Naive thymus-derived CD4-positive, alpha-beta T cell (primary cell): ENCODE measurements at places on chromosomes 2 and 18. TPM values are rescaled to one million over a fixed set of nuclear protein-coding genes. Genes with fewer than 3 reads are reported as not detected.

- H3K27ac ChIP-seq = no peak overlapping the region
- H3K4me1 ChIP-seq = no peaks in the 10 kb centered on the region
- DNase-seq = no peak
These were observed 172.7 kb upstream of the ARL4C start for GRCh38 chr2:234669621-234670020.

DNA sequence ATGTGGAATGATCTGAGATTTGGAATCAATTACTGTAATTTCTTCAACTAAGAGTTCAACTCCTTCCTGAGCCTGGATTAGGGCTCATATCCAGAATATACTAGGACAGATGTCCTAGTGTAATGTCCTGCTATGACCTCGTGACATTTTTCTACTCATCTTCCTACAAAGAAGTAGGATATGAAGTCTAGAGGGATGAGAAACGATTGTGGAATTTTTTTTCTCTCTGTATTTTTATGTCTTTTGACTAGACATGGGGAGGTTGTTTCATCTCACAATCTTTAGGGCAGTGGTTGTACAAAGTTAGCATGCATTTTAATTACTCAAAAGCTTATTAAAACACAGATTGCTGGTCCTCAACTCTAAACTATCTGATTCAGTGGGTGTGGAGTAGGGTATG is 203.0 kb downstream of the PARD3B start:
- no peak overlapping the region for H3K4me3 ChIP-seq
- no peak for DNase-seq
- H3K27me3 ChIP-seq = no peaks in the 10 kb centered on the region
- H3K4me1 ChIP-seq = no peaks in the 10 kb centered on the region
- H3K36me3 ChIP-seq = no peaks in the 10 kb centered on the region
- no peak overlapping the region for H3K27ac ChIP-seq

DNA sequence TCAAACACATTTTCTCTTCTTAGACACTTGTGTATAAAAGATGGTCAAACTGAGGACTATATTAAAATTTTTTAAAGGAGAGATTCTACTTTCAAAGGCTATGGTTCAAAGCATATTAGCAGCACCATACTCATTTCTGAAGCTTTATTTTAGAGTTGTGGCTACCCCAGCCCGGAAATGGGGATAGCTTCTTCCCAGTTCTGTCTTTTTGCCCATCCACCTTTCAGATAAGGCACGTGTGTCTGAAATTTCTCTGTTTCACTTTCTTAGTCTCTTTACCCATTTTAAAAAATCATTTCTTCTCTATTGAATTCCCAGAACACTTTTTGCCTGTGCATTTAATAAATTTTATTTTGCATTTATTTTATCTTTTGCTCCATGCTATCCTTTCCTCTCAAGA is 431.5 kb downstream of the RNF144A start:
- no peaks in the 10 kb centered on the region for H3K4me1 ChIP-seq
- no peak for DNase-seq
- H3K4me3 ChIP-seq = no peak overlapping the region
- H3K36me3 ChIP-seq = no peaks in the 10 kb centered on the region

GRCh38 chr18:24306201-24306600 is 91.4 kb downstream of the OSBPL1A start:
- no peaks in the 10 kb centered on the region for H3K36me3 ChIP-seq
- H3K4me3 ChIP-seq = no peak overlapping the region
- no peak overlapping the region for H3K27ac ChIP-seq
- H3K27me3 ChIP-seq = no peaks in the 10 kb centered on the region
- DNase-seq = no peak
- H3K4me1 ChIP-seq = no peaks in the 10 kb centered on the region

DNA sequence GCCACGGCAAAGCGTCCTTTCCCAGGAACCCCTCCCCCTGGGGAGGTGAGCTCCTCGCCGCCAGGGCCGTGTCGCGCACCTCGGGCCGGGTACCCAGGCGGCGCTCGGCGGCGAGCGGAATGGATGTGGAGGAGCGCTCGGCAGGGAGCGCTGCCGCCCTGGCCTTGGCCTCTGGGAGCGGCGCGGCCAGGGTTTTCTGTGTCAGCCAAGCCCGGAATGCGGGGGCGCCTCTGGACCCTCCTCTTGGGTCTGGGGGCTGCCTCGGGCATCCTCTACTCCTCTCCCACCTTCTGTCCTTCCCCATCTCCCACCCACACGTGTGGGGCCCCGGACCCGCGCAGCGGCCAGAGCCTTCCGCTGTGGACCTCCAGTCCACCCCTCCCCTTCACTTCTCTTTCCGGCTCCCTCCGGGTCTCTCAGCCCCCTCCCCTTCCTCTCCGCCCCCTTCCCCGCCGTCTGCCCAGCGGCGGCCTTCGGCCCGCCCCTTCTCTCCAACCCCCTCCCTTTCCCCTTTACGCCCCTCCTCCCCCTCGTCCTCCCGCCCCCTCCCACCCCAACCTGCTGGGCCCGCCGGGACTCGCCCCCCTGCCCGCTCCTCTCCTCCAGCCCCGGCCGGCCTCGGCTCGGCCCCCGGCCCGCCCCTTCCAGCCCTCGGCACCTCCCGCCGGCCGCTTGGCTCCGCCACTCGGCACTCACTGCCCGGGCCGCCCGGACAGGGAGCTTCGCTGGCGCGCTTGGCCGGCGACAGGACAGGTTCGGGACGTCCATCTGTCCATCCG is at the start of gene MERTK:
MERTK (plus strand) TSS at position 684 of the 779 bp plus-strand sequence. CDS start 129 bp downstream, outside the sequence.
- H3K4me1 ChIP-seq = peaks cover 6% of the 10 kb centered on the region
- H3K27ac ChIP-seq = no peak within 1 kb of the TSS
- no peaks in the 10 kb centered on the region for H3K27me3 ChIP-seq
- H3K36me3 ChIP-seq = no peaks in the 10 kb centered on the region

GRCh38 chr2:212451786-212452231 is 86.8 kb downstream of the ERBB4 start:
- no peaks in the 10 kb centered on the region for H3K36me3 ChIP-seq
- no peak overlapping the region for H3K27ac ChIP-seq
- no peak overlapping the region for H3K4me3 ChIP-seq
- DNase-seq = no peak
- no peaks in the 10 kb centered on the region for H3K27me3 ChIP-seq

DNA sequence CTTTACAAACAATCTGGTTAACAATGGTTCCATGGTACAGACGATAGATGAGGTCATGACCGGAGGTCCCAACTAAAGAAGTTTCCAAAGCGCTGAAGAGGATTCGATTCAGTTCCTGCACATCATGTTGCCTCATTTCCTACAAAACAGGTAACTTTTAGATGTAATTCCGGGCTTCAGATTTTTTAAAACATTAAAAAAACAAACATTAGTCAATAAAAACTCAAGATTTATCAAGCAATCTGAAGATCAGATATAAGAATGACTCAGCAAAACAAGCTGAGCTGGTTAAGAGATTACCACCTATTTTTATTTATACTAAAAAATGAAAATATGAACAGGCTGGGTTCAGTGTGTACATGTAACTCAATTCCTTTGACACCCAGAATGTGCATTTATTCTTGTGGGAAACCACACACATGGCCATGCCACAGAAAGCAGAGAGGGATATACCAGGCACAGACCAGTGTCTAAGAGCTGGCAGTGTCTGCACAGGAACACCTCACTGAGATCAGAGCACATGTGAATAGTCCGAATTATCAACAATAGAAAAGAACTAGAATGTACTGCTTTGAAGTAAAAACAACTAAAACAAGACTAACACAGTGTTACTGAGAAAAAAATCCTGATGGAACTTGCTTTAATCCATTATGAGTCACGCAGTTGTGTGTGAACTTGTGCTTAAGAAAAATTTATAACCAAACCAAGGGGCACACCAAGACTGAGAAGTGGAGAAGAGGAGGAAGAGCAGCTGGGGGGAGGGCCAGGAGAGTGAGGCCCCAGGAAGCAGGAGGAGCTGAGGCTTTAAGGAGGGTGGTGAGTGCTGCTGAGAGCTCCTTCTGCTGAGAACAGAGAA is 9.5 kb downstream of the USP40 start:
- no peak overlapping the region for H3K4me3 ChIP-seq
- H3K36me3 ChIP-seq = no peaks in the 10 kb centered on the region
- no peak overlapping the region for H3K27ac ChIP-seq
- no peaks in the 10 kb centered on the region for H3K4me1 ChIP-seq
- no peaks in the 10 kb centered on the region for H3K27me3 ChIP-seq
- no peak for DNase-seq

DNA sequence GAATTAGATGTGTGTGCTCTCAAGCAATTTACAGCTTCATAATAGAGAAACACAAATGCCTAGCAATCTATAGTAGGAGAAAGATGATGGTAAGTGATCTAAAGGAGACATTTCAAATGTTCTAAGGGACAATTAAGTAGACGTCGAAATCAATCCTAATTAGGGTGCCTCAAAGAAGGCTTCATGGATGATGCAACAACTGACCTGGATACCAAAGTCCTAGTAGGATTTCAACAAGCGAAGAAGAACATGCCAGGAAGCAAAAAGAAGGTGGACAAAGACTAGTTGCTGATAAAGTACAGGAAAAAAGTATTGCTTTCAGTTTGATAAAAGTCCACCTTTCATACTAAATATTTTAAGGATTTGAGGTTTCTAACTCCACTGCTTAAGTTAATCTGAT is 12.5 kb downstream of the FIGN start:
- DNase-seq = no peak
- H3K27me3 ChIP-seq = no peaks in the 10 kb centered on the region
- no peak overlapping the region for H3K27ac ChIP-seq
- no peak overlapping the region for H3K4me3 ChIP-seq

- no peak overlapping the region for H3K4me3 ChIP-seq
- no peaks in the 10 kb centered on the region for H3K4me1 ChIP-seq
- H3K27ac ChIP-seq = no peak overlapping the region
- no peaks in the 10 kb centered on the region for H3K27me3 ChIP-seq
- no peak for DNase-seq
- no peaks in the 10 kb centered on the region for H3K36me3 ChIP-seq
These were observed 25.2 kb downstream of the NPPC start for GRCh38 chr2:231900972-231901371.

DNA sequence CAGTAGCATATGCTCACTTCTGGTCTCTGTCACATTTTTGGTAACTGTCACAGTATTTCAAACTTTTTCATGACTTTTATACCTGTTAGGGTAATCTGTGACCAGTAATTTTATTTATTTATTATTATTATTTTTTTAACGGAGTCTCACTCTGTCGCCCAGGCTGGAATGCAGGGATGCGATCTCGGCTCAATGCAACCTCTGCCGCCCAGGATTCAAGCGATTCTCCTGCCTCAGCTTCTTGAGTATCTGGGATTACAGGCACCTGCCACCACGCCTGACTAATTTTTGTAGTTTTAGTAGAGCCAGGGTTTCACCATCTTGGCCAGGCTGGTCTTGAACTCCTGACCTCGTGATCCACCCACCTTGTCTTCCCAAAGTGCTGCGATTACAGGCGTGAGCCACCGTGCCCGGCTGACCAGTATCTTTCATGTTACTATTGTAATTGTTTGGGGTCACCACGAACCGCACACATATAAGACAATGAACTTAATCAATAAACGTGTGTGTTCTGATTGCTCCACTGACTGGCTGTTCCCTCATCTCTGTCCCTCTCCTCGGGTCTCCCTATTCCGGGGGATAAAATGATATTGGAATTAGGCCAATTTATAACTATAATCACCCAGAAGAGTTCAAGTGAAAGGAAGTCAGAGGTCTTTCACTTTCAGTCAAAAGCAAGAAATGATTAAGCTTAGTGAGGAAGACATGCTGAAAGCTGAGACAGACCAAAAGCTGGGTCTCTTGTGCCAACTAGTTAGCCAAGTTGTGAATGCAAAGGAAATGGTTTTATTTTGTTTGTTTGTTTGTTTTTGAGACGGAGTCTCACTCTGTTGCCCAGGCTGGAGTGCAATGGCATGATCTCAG is 22.9 kb downstream of the TGIF1 start:
- H3K27me3 ChIP-seq = no peaks in the 10 kb centered on the region
- no peak overlapping the region for H3K27ac ChIP-seq
- H3K4me3 ChIP-seq = no peak overlapping the region
- no peaks in the 10 kb centered on the region for H3K36me3 ChIP-seq
- no peak for DNase-seq

DNA sequence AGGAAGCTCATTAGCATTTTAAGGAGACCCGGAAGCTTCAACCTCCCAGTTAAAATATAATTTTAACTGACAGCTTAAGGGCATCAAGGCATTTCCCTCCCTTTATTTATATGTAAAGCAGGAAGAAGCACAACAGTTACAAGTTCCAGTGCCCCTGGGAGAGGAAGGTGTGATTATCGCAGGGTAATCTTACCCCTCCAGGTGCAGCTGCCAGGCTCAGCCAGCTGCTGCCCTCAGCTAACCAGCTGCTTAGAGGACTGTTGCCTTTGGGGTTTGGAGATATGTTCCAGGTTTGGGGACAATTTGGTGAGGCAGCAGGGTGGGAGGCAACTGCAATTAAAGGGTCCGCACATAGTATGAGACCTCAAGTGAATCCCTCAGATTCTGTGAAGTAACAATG is 55.3 kb upstream of the SETBP1 start:
- H3K27me3 ChIP-seq = no peaks in the 10 kb centered on the region
- H3K27ac ChIP-seq = no peak overlapping the region
- no peak overlapping the region for H3K4me3 ChIP-seq
- DNase-seq = no peak
- no peaks in the 10 kb centered on the region for H3K4me1 ChIP-seq

GRCh38 chr2:21571686-21572085 is 447.9 kb downstream of the TDRD15 start:
- H3K27me3 ChIP-seq = no peaks in the 10 kb centered on the region
- no peak overlapping the region for H3K27ac ChIP-seq
- H3K4me1 ChIP-seq = no peaks in the 10 kb centered on the region
- H3K36me3 ChIP-seq = no peaks in the 10 kb centered on the region

DNA sequence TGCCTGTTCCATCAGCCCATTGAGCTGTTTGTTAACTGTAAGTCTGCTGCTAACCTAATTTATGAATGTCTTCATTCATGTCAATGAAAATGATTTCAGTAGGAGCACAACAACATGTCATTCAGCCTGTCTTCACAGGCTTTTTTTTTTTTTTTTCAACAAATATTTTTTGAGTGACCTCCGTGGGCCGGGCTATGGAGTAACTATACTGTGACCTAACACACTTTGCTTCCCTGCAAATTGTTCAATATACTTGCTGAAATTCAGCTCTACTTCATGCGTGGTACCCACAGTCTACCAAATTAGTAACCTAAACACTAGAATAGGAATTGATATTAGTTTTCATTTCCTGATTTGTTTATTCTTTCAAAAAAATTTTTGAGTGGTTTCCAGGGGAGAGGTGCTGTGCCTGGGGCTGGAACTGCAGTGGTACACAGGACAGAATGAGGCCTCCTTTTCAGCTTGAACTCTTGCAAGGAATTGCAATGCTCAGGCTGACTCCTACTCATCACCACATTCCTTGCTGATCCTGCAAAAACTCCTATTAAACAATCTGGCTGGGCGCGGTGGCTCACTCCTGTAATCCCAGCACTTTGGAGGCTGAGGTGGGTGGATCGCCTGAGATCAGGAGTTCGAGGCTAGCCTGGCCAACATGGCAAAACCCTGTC is 87.1 kb downstream of the CDH20 start:
- H3K4me1 ChIP-seq = no peaks in the 10 kb centered on the region
- no peak for DNase-seq
- H3K4me3 ChIP-seq = no peak overlapping the region
- H3K27me3 ChIP-seq = no peaks in the 10 kb centered on the region
- no peaks in the 10 kb centered on the region for H3K36me3 ChIP-seq

Gene ASXL3
- not detected for total RNA-seq

Gene CAPN14
- total RNA-seq = 0.18 and 0.24 TPM in 2 replicates

Gene STPG4
- total RNA-seq = 0.73 TPM

Gene ICOS
- total RNA-seq = 48.4 TPM

Gene ZEB2
- total RNA-seq = 4.2 TPM

Gene PAX8
- total RNA-seq = 1.5 TPM

Gene NR4A2
- 2.6 TPM for total RNA-seq

Gene MOCOS
- total RNA-seq = not detected

Gene COPS8
- 43.6 TPM for total RNA-seq

Gene LYG2
- total RNA-seq = not detected

Gene CROCC2
- not detected in 2 replicates for total RNA-seq
